ENCODE measurements at places on chromosomes 4 and X. TPM values are rescaled to one million over a fixed set of nuclear protein-coding genes. Genes with fewer than 3 reads are reported as not detected.

DNA sequence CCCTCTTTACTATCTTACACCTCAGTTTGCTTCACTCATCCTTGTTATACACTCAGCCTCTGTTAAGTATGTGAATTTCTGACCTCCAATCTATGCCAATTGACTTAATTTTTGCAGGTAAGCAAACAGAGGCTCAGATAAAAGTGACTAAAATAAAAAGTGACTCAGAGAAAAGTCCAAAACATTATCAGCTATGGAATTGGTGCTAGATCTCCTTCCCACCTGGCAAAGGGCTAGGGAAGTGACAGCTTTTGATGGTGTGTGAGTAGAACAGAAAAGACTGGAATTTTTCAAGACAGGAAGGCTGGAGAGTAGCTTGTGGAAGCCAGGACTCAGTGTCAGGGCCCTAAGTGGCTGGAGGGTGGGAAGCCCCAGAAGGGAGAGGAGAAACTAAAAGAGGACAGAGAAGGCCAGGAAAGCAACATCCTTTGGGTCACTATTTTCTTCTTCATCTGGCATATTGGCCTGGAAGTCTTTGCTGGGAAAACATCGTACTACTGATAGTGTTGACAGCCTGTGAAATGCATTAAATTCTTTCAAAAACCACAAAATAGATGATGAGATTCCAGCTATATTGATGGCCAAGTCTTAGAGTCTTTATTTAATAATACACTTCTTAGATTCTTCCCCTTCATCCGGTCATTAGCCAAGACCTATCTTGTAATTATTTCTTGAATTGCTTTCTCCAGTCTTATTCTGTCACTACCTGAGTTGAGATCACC, 392.8 kb downstream of the RAPGEF2 start:
- no peak for DNase-seq

DNA sequence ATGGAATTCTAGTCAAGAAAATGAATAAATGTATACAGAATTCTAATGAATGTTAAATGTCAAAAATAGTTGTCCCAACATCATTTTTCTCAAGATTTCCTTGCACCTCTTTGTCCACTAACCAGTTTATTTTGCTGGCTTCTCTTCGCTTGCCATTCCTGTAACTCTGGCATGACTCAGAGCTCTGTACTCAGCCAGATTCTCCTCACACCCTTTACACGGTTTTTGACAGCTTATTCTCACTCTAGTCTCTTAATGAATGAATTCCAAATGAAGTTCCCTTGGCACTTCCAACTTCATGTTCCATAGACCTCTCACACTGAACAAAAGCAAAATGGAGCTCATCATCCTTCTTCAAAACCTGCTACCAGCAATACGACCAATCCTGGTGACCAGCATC, 419.3 kb upstream of the SLIT2 start:
- no peak for DNase-seq

HPSE gene
- 1.7 TPM for total RNA-seq

FAT4 gene
- 2.1 TPM for total RNA-seq

DNA sequence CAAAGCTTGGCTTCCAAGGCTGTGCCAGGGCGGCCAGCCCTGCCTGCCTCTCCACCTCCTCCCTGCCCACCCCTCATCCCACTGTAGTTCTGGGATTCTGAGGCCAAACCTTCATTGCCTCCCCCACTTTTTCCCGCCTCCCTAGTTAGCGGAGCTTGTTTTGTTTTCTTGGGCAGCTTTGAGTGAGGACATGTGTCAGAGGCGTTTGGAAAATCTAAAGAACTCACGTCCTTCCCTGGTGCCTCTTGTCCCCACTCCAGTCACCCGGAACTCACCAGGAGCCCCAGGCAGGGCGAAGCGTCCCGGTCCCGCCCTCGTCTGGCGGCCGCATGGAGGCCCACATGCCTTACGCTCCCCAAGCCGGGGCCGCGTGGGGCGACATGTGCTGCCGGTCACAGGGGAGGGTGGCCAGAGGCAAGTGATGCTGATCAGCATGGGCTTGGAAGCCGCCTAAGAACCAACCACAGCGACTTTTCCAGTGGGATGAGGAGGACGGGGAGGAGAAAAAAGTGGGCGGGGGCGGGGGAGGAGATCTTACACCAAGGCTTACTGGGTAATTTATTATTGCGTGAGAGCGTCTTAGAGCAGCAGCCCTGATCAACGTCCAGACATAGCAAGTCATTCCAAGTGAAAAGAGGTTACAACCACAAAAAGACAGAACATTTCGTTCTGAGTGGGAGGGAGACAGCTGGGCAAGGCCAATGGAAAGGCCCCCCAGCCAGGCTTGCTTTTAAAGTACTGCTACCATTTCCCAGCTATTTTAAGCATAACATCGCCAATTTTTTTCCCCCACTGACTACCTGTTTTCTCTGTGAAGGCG, 48.5 kb downstream of the PRPS1 start:
- DNase-seq = peak; percentile 82

CENPVL2 gene
- total RNA-seq = 0.55 TPM

GRCh38 chr4:53026233-53026632, 164.1 kb downstream of the RASL11B start:
- DNase-seq = no peak

GRCh38 chr4:66572949-66573348, 902.7 kb upstream of the EPHA5 start:
- DNase-seq = no peak

GRCh38 chr4:186726426-186727168, 2.9 kb upstream of the FAT1 start:
- DNase-seq = peak; percentile 92

FRG2 gene
- not detected for total RNA-seq

S100G gene
- not detected for total RNA-seq

TNIP3 gene
- not detected for total RNA-seq

DNA sequence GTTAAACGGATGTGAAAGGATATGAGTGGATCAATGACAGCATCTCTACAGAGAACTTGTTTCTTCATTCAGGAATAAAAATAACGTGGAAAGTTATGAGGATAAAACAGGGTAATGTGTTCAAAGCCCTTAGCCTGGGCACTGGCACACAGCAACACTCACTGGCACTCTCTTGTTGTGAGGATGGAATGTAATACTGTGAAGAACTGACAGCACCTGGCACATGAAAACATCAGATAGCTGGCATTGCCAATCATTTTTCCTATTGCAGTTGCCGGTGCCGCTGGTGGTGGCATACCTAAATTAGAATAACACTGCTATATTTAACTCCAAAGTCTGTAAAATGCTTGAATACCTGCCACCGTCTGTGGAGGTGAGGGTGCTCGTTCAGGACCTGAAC, 1061.2 kb downstream of the DMD start:
- DNase-seq = no peak

RBM46 gene
- 1.9 TPM for total RNA-seq

BANK1 gene
- total RNA-seq = 0.46 TPM

P2RY4 gene
- not detected for total RNA-seq

Data from endodermal cell (in vitro differentiated cells).